ENCODE measurements at places on chromosomes 6 and 20.

DNA sequence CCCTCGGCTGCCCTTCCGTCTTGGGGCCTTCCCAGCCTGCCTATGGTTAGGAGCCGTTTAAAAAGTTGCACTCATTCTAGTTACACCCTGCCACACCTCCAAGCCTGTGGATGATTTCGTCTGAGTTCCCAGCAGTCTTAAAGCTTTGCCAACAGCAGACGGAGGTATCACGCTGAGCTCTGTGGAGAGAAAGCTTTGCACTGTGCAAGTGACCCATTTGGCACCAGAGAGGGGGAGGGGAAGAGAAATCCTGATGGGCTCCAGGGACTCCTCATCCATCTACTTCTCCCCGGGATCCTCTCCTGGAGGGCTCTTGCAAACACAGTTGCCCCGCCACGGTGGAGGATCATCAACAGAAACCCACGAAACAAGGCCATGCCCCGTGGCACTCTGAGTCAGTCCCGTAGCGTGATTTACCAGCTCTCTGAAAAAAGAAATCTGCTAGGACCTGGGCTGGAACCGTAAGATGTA lies 98.8 kb upstream of the CITED2 start:
- DNase-seq = no peak

DNA sequence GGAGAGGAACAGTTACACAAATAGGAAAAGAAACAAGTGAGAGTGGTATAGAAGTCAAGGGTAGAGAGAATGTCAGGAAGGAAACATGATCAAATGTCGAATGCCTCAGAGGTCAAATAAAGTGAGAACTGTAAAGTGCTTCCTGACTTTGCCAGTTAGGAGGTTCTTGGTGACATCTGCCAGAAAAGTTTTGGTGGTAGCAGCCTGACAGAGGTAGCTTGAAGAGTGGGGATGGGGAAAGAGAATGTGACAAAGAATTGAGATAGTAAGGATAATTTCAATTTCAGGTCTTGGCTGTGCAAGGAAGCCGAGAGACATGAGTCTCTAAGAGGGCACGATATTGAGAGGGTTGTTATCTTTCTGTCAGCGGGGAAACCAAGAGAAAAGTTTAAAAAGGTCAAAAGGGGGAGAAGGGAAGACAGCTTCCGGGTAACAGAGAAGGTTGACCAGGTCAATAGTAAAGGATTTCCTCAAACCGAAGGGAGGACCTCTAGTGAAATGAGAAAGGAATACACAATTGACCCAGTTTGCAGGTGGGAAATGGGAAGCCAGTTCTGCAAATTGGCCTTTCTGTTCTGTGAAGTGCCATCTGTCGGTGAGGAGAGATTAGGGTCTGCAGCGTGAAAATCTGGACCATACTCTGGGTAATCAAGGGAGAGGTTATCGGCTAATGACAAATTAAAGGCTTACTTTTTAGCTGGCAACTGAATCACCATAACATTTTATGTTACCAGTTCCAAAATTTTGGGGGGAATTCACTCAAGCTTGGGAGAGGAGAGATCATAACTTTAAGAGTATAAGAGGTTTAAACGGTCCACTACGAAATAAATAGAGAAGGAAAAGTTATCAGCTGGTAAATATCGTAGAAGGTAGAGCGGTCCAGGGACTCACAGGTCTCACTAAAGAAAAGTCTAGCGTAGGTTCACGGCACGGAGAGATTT lies 973 bp upstream of the BRD2 start:
- DNase-seq = no peak

- no peak for DNase-seq
Observed at GRCh38 chr6:136772685-136773472, 19.4 kb downstream of the MAP3K5 start.

- DNase-seq = no peak
Observed at GRCh38 chr6:52843605-52844004, 3.0 kb upstream of the GSTA5 start.

Data from stimulated activated CD4-positive, alpha-beta T cell treated with anti-CD3 and anti-CD28 coated beads, Interleukin-2, amount 100 ng/mL, for 24 hours (primary cell).